ENCODE measurements at places on chromosomes 2 and 18.

DNA sequence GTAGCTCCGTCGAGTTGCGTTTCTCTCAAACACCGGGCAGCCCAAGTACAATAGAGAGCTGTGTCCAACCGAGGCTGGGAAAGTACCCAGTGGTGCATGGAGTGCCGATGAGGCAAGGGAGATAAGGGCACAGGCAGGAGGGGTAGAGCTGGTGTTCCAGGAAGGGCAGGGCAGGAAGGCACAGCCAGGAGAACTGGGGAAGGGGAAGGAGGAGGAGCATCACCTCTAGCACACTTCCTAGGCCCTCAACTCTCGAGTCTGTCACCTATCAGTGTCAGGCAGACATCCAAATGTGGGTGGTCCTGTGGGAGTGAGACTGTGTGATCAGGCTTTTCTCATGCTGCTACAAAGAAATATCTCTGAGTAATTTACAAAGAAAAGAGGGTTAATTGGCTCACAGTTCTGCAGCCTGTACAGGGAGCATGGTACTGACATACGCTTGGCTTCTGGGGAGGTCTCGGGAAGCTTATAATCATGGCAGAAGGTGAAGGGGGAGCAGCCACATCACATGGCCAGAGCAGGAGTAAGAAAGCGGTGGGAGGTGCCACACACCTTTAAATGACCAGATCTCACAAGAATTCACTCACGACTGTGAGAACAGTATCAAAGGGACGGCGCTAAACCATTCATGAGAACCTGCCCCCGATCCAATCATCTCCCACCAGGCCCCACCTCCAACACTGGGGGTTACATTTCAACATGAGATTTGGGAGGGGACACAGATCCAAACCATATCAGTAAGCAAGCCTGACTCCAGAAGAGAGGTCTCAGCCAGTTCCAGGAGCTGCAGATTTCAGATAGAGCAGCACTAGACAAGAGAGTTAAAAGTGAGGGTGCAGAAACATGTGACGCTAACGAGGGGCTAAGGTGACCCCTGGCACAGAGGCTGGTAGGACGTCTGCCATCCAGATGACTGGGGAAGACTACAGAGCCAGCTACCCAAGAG lies 75.7 kb downstream of the MBOAT2 start:
- DNase-seq = no peak

DNA sequence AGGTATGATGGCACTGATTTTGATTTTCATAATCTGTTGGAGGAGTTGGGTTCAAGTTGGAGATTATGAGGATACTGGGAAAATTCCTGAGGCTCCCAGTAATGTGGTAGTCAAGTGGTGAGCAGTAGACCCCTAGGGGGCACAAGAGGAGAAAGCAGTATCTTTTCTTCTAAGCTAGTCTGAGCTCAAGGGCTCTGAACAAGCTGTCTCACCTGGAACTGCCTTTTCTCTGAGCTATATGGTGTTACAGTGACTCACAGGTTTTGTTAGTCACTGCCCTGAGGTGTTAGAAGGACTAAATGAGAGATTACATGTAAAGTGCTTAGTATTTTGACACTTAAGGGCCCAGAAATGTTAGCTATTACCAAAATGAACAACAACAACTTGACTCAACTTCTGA lies 42.2 kb downstream of the CD302 start:
- DNase-seq = no peak

DNA sequence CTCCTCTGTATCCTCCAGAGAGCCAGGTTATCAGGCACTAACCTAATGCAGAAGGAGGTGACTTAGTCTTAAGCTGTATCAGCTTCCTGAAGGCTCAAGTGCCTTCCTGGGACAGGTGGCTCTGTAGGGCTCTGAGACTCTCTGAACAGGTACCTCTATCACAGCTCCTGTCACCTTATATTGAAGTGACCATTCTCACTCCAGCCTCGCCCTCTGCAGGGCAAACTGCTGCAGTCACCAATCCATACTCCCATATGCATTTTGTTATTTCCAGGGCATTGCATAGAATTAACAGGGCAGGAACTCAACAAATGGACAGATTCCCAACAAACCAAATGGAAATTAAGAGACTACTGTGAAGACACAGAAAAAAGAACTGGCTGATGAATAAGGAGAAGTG lies 203.0 kb upstream of the REV1 start:
- no peak for DNase-seq

DNA sequence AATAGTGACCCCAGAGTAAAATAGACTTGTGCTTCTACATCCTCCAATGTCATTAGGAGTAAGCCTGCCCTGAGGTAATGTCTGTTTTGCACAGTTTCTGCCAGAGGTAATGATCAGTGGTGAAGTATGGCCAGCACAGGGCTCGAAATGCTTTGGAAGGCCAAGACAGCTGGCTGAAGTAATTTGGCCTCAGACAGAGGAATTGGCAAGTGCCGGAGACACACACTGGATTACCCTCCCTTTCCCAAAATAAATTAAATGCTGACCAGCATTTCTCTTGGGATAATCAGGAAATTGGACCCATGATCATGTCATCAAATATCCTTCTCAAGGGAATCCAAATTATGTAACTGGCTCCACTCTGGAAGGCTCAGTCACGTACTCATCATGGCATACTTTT lies 379.0 kb upstream of the CHST9 start:
- DNase-seq = no peak

DNA sequence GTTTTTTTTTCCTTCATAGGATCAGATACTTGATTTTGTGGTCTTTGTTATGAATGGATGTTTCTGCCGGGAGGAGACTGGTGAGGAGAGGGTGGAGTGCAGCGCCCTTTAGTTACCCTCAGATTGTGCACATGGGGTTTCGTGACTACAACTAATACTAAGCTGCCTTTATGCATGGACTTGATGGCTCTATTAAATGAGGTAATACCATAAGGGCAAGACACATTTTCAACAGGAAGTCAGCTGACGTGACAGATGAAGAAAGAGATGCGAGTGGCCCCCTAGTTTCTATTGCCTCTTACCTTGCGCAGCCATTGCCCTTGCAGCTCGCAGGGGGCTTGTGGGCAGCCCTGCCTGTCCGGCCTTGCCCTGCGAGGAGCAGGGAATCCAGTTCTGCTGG lies 24.4 kb downstream of the ZNF407 start:
- DNase-seq = no peak

GRCh38 chr2:237447496-237447895 lies 33.5 kb upstream of the COL6A3 start:
- DNase-seq = no peak

GRCh38 chr2:180196419-180196977 lies 189.4 kb upstream of the CWC22 start:
- no peak for DNase-seq

DNA sequence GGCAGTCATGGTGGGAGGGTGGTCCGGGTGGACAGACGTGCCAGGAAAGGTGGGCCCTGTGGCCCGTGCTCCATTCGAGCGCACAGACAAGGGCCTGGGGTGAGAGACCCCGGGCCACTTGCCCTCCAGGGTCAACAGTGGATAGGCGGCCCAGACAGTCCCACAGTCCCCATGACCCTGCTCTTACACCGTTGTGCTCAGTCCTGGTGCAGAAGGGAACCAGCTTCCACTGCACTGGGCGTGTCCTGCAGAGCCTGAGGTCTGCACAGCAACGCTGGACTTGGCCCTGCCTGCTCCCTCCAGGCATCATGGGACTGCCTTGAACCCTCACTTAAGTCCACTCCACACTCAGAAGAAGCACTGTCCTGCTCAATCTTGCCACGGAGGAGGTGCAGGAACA lies 52.0 kb downstream of the PXDN start:
- DNase-seq = no peak

DNA sequence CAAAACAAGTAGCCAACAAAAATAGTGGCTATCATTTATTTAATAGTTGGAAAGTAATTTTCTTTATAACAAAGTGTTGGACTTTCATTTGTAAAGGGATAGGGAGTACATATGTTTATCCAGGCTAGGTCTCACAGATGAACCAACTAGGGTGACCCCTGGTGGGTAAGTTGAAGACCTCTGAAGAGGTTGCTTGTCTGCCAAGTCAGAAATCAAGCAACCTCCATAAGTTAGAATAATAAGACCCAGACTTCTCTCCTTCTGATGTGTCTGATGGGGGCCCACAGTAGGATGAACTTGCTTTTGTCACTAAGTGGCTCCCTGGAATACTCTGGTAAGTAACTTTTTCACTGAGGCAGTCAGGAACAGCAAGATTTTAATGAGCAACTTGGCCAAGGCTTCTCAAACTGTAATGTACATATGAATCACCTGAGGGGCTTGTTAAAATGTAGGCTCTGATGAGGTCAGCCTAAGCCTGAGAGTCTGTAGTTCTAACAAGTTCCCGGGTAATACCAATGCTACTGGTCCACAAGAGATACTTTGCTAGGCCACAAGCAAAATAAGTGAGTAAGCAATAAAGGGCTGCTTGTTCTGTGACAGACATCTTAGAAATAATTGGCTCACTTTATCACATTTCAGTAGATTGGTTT lies 319.6 kb downstream of the PIK3C3 start:
- DNase-seq = no peak

- no peak for DNase-seq
Observed at GRCh38 chr18:44893966-44894365, 213.3 kb downstream of the SETBP1 start.

DNA sequence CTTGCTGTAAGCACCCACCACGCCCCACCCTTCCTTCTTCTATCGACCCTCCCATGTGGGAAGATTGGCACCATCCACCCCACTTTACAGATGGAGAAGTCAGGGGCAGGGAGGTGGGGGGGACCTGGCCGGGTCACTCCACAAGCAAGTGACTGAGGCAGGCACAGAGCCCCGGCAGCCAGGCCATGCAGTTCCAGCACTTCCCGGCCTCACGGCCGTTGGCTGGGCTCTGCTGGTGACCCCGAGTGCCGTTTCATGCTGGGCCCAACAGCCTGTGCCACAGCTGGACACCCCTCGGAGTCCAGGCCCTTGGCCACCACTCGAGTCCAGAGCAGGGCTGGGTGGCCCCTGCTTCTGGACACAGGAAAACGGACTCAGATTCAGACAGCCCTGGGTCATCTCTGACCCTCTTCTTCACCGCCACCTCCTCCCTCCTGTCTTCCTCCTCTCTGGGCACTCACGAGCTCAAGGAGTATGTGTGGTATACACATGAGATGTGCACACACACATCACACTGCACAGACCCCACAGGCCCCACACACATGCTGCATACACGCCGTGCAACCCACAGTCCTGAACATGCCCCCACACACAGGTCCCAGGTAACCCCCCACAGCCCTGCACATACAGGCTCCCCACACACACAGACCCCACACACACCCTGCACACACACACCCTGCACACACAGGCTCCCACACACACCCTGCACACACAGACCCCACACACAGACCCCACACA lies 89.3 kb upstream of the GPC1 start:
- no peak for DNase-seq

GRCh38 chr2:42021464-42021863 lies 26.4 kb upstream of the PKDCC start:
- DNase-seq = no peak

- DNase-seq = no peak
Observed at GRCh38 chr2:240420206-240421104, 15.0 kb upstream of the GPC1 start.

- DNase-seq = no peak
Observed at GRCh38 chr2:86468162-86469033, 27.2 kb downstream of the KDM3A start.

GRCh38 chr2:20424300-20425290 lies 22.3 kb upstream of the RHOB start:
- no peak for DNase-seq

GRCh38 chr2:239425631-239426030 lies 24.8 kb upstream of the HDAC4 start:
- DNase-seq = no peak

GRCh38 chr2:152647552-152647951 lies 69.7 kb downstream of the PRPF40A start:
- no peak for DNase-seq

GRCh38 chr18:11927497-11927896 lies 19.4 kb upstream of the MPPE1 start:
- DNase-seq = no peak

GRCh38 chr2:116809109-116809508 lies 1005.4 kb upstream of the DDX18 start:
- DNase-seq = no peak

- DNase-seq = no peak
Observed at GRCh38 chr2:236605345-236605734, 35.7 kb downstream of the ACKR3 start.

DNA sequence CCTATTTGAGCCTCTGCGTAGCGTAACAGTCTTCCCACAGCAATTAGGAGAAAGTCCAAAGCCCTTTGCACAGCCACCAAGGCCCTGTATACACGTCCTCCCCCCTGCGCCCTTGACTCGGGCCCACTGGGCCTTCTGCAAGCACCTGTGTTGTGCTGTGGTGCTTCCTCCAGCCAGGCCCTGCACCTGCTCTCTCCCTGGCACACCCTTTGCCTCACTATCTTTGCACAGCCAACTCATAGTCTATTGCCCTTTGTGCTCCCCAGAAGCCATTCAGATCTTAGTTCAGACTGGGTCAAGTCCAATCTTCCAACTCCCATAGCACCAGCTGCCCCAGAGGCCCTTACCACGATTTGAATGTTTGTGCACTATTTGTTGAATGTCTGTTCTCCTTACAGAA lies 271.6 kb upstream of the MGAT5 start:
- DNase-seq = no peak

DNA sequence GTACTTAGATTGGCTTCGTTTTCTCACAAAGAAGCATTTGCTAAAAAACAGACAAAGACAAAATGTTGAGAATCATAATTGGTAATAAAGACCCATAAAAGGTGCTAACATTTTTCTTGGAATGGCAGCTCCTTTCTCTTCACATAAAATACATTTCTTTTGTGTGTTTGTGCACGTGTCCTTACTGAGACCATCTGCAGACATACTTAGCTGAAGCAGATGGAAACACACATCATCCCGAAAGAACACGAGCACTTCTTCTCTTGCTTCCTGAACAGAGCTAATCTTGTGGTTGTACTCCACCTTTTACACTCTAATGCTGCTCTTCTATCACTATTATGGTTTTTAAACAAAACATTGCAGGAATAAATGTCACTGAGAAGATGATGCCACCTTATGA lies 142.5 kb downstream of the SPHKAP start:
- DNase-seq = no peak

DNA sequence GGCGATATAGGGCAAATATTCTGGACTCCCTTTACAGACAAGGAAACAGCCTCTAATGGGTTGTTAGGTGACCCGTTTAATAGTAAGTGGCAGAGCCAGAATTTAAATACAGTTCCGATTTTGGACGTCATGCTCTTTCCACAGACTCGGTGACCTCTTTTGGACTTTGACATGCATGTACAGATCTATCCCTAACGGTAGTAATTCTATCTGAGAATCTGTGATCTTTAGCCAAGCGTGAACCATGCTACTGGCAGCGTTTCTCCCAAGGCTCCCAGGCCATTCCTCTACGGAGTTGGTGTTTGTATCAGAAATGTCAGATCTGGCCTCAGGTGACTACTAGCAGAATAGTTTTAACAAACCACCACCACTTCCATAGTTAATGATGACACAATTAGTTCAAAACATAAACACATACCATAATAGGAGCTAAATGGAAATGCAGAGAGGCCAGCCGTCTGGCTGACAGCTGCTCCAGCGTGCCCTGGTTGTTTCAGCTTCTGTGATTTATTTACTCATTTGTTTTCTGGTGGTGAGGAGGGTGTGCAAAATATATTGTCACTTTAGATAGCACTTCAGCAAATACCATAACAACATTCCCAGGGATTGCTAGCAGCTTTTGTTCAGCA lies 304.6 kb upstream of the LYPD1 start:
- DNase-seq = no peak
